ENCODE measurements at places on chromosomes 4 and X.

- no peak for DNase-seq
These were observed 915 bp downstream of the MSANTD1 start for GRCh38 chr4:3249711-3250437.

DNA sequence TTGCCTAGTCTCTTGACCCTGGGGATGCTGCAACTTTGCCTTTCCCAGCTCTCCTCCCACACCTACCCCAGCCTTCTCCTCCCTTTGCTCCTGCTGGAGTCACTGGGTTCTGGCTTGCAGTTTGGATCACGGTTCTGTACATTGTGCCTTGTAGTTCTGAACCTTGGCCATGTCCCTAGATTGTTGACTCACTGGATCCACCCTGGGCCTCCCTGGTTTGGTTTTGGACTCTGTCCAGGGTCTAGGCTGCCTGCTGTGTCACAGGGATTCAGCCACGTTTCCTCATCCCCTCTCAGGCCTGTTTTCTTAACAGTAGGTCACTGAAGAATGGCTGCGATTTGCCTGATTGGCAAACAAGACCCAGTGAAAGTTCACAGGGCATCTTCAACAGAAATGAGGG, 11.5 kb upstream of the GABRE start:
- DNase-seq = no peak

DNA sequence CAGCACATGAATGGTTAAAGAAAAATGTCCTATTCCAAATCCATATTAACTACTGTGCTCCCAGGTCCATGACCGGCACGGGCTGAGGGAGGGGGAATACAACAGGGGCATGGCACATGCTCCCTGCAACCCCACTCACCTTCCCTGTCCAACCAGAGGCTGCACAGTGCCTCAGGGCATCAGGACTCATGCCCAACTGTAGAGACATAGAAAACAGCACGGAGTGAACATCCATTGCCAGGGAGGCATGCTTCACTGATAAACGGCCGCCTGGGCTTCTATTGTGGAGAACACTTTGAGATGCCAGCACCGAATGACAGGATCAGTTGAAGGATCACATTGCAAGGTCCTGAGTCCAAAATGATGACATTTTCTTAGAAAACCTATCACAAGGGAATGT, 140.6 kb downstream of the STK32B start:
- no peak for DNase-seq

- no peak for DNase-seq
These were observed 727.6 kb downstream of the TRAM1L1 start for GRCh38 chr4:116357758-116358157.

- DNase-seq = no peak
These were observed 57.0 kb downstream of the DCAF8L1 start for GRCh38 chrX:27924261-27924660.

DNA sequence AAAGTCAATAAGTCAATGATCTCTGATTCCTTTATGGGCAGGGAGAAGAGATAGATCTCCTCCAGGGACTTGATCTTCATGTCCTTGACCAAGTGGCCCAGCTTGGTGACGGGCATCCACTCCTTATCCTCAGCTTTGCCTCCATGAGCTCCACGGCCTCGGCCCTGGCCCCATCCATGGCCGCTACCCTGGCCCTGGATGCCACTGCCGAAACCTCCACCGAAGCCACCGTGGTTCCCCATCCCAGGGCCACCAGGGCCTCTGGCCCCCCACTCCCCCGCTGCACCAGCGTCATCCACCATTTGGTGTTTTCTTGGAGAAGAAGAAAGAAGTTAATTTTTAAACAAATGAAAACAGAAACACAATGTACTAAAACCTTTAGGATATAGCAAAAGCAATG, 518.1 kb downstream of the GRXCR1 start:
- DNase-seq = no peak

- no peak for DNase-seq
These were observed 14.5 kb downstream of the CDS1 start for GRCh38 chr4:84597450-84597849.

GRCh38 chr4:24668956-24669355, 84.6 kb upstream of the DHX15 start:
- DNase-seq = no peak

GRCh38 chr4:87074121-87074488, 139.3 kb downstream of the AFF1 start:
- no peak for DNase-seq

DNA sequence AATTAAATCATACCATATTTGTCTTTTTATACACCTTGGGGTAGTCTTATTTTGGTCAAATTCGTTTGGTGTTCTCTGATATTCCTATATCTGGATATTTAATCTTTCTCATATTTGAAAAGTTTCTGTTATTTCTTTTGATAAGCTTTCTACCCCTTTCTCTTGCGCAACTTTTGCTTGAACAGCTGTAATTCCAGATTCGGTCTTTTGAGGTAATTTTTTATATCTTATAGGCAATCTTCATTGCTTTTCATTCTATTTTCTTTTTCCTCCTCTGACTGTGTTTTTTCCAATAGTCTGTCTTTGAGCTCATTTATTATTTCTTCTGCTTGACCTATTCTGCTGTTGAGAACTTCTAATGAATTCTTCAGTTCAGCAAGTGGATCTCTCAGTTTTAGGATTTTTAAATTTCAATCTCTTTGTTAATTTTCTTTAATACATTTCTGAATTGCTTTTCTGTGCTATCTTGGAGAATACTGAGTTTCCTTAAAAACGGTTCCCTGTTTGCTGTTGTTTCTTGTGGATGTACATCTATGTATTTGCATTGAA, 11.3 kb upstream of the MTHFD2L start:
- no peak for DNase-seq

- no peak for DNase-seq
These were observed 70.1 kb upstream of the ENPP6 start for GRCh38 chr4:184287697-184288255.

DNA sequence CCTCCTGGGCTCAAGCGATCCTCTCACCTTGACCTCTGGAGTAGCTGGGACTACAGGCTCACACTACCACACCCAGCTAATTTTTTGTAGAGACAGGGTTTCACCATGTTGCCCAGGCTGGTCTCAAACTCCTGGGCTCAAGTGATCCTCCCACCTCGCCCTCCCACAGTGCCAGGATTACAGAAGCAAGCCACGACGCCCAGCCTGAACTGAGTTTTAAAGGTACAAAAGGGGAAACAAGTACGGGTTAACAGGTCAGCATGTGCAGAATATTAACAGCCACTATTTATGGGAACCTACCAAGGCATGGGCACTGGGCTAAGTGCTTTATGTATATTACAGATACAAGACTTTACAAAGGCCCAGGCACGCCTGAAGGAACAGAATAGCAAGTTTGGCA, 164.3 kb upstream of the GPC4 start:
- no peak for DNase-seq

- no peak for DNase-seq
These were observed 203.0 kb downstream of the MAML3 start for GRCh38 chr4:139951021-139951420.

DNA sequence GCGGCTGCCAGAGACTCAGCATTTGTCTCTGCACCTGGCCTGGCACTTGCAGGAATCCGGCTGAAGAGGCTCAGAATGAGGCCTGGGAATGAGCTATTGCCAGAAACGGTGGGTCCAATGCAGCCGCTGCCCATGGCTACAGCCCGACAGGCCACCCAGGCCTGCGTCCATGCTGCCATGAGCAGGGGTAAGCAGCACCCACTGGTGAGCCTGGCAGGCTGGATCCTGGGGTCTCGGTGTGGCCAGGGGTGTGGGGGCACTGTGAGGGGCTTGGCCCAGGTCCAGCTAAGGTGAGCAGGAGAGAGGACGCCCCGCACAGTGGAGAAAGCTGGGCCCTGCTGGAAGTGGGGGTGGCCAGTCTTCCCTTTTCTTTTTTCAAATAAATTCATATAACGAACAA, 60.3 kb upstream of the MXD4 start:
- no peak for DNase-seq

DNA sequence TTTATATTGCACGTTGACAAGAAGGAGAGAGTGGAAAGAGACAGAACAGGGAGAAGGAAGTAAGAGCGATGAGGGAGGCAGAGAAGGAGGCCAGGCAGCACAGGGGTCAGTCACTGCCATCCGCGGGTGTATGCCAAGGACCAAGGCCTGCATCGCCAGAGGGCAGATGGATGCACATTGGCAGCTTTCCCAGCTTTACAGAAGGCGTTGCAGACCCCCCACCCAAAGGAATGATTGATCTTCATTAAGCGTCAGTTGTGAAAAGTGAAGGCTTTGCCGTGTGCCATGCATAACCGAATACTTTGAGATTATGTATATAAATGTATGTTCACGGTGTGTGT, 21.6 kb downstream of the PIGG start:
- DNase-seq = no peak

DNA sequence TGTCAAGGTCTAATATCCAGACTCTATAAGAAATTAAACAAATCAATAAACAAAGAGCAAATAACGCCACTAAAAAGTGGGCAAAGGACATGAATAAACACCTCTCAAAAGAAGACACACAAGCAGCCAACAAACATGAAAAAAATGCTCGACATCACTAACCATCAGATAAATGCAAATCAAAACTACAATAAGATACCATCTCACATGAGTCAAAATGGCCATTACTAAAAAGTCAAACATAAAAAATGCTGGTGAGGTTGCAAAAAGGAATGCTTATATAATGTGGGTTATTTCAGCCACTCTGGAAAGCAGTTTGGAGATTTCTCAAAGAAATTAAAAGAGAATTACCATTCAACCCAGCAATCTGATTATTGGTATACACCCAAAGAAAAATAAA, 481.1 kb downstream of the STPG2 start:
- DNase-seq = no peak

DNA sequence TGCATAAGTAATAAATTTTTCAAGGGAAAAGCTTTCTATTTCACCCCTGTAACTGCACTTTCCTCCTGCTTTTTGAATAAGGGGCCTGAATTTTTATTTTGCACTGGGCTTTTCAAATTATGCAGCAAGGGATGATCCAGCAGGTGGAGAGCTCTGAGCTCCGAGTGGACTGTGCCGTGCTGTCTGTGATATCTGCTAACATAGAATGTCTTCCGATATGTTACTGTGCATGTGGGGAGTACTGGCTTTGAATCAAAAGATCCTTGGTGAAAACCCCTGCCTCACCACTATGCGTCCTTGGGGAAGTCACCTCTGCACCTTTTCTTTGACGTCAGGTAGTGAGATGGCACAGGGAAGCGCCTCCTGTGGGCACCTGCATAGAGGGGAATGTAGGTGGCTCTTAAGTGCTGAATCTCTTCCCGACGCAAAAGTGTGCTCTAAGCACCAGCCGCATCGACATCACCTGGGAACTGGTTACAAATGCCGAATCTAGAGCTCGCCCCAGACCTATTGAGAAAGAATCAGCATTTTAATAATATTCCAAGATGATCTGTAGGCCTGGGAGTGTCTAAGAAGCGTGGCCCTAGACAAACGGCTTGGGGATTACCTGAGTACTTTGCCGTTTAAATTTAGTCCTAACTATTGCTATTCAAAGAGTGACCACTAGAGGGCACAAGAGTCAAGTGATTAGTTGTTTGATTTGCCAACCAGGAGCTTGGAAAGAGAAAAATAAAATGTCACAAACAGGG, 19.2 kb upstream of the WFS1 start:
- DNase-seq = peak; percentile 73

GRCh38 chrX:48667509-48667908, 16.1 kb upstream of the WAS start:
- no peak for DNase-seq

DNA sequence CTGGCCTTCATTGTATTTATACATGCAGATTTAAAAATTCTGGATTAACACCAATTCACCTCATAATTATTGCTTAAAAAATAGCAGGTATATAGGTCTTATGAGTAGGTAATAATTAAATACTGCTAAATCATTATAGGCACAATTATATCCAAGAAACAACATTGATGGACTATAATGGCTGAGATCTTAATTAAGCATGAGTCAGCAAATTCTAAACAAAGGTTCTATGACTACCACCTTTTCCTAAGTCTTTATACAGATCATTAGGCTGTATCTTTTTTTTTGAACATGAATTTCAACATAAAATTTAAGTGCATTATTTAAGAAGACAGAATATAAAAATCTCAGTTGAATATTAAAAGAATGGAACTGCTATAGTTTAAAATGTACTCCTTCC, 1678.7 kb upstream of the PCDH10 start:
- DNase-seq = no peak

DNA sequence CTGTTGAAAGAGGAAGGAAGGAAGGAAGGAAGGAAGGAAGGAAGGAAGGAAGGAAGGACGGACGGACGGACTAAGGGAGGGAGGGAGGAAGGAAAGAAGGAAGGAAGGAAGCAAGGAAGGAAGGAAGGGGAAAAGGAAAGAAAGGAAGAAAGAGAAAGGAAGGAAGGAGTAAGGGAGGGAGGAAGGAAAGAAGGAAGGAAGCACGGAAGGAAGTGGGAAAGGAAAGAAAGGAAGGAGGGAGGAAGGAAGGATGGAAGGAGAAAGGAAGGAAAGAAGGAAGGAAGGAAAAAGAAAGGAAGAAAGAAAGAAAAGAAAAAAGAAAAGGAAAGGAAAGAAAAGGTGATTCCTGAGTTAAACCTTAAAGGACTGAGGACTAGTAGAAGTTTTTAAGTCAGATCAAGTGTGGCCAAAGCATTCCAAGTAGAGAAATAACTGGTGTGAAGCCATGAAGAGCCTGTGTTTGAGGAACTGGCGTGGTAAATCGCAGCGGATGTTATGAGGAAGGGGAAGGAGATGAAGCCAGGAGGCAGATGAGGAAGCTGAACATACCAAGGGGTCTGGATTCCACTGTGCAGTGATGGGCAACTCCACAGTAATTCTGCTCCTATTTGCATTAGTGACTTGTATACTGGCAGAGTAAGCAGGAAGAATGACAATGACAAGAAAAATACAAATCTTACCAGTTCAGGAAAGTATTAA, 163.5 kb downstream of the MGST2 start:
- DNase-seq = no peak

DNA sequence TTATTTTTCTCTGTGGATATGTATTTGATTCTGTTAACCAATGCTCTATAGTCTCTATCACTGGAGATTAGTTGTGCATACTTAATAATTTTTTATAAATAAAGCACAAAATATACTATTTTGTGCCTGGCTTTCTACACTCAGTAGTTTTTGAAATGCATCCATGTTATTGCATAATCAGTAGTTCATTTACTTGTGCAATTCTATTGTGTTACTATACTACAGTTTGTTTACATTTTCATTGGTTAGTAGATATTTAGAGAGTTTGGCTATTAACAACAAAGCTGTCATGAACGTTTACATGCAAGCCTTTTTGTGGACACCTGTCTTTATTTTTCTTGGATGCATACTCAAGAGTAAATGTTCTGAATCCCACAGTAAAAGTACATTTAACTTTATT, 265.0 kb upstream of the FAT4 start:
- DNase-seq = no peak

DNA sequence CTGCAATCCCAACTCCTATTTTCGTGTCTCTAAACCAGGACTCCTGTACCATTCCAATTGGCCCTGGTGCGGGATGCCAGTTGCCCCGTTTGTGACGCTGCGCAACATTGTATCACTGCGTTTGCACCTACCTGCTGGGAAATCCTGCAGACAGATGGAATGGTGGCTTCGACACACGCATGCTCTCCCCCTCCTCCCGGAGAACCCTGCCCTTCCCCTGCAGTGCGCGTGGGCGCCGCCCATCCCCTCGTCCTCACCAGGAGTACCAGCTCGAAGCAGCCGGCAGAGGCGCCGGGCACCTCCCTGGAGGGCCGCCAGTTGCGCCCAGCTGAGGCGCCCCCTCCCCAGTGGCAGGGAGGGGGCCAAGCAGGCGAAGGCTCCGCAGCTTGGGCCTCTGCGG, 1.4 kb downstream of the DGKK start:
- DNase-seq = no peak

- DNase-seq = no peak
These were observed 55.1 kb downstream of the SH3RF1 start for GRCh38 chr4:169215656-169216055.
